ENCODE measurements at places on chromosomes 11 and 22. TPM values are rescaled to one million over a fixed set of nuclear protein-coding genes. Genes with fewer than 3 reads are reported as not detected.

GRCh38 chr22:25068707-25069106 is 116.2 kb downstream of the KIAA1671 start:
- DNase-seq, result peak; percentile 60

DNA sequence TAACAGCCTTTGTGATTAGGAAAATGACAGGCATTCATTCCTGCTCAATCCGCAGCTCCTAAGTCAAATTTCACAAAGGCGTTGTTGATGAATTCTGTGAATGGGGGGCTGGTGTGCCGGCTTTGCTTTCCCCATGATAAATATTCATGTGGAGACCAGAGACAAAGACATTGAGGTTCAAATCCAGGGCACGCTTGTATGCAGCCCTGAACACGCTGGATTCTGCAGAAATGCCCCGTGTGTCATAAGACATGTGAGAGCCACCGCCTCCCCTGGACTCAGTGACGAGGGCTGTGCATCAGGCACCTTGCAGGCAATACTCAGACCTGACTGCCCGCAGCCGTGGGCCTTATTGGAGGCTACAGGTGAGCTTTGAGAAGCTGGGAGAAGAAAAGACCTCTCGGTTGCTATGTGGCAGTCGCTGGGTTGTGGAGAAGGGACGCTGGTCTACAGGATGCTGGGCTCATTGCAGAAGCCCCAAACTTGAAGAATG is 906.2 kb downstream of the BRD1 start:
- DNase-seq, result no peak

GRCh38 chr11:120702656-120703055 is 191.1 kb downstream of the GRIK4 start:
- no peak for DNase-seq

- DNase-seq, result no peak
These were observed 1281.8 kb upstream of the TENM4 start for GRCh38 chr11:80722629-80723028.

The TTLL12 gene
- total RNA-seq, result 30.4 TPM

The RASL10A gene
- total RNA-seq, result 1.1 TPM

Measured in activated naive CD8-positive, alpha-beta T cell treated with anti-CD3 and anti-CD28 coated beads, Interleukin-2, amount 10 ng/mL, durations not matched to agents 7 days and 5 days (primary cell).